ENCODE measurements at places on chromosomes 1 and 21. TPM values are rescaled to one million over a fixed set of nuclear protein-coding genes. Genes with fewer than 3 reads are reported as not detected.
A peak's percentile ranks its signal among the peaks of the same experiment; 100 is the strongest.

Gene AMY2B
- total RNA-seq: 0.60 TPM

Gene SUSD4
- total RNA-seq: 0.09 TPM

Gene RIIAD1
- total RNA-seq: not detected

DNA sequence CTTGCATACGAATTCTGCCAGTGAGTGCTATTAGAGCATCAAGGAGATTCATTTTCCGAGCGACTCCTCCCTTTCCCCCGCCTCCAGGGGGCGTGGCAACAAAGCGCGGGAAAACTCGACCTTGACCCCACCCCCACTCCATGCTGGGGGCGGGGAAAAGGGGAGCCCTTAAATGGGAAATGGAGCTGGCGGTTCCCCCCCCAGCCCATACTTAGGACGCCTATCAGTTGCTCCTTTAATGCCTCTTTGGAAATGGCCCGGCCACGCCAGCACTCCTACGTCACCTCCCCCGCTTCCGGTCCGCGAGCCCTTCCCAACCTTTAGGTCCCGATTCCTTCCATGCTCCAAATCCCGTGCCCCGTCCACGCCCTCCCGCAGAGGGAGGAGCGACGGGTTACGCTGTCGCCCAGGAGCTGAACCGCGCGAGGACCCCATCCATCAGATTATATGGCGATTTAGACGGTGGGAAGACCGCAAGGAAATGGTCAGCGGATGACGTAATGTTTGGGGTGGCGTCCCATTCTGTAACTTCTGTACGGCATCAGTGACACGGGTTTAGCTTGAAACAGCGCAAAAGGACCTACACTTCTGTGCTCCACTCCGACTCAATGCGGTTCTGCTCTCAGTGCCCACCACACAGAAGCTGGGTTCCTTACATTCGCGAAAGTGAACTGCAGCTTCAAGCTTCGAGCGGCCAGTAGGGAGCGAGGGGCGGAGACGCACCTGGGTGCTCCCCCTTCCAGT lies 702 bp upstream of the ZNF687 start:
- no peaks in the 10 kb centered on the region for H3K27me3 ChIP-seq
- H3K27ac ChIP-seq: peak overlapping the region; percentile 99
- peaks cover 22% of the 10 kb centered on the region for H3K36me3 ChIP-seq
- peaks cover 33% of the 10 kb centered on the region for H3K4me1 ChIP-seq

- H3K4me1 ChIP-seq: no peaks in the 10 kb centered on the region
Observed at GRCh38 chr1:73782901-73783300, 415.1 kb downstream of the LRRIQ3 start.

DNA sequence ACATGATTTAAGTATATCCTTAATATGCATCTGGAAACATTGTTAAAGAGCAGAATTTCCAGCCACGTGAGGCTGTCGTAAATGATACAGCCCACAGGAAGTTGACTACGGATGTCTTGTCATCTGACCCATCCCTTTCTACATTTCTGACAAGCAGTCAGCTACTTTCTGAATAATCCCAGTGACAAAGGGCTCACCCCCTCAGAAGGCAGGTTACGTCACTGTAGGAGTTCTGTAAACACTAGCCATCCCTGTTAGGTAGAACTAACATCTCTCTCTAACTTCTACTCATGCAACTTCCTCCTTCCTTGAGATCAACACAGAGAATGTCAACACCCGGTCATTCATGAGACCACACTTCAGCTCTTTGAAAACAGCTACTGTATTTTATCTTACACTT lies 259.2 kb downstream of the GREM2 start:
- no peaks in the 10 kb centered on the region for H3K27me3 ChIP-seq
- H3K4me3 ChIP-seq: no peak overlapping the region
- H3K27ac ChIP-seq: no peak overlapping the region
- no peaks in the 10 kb centered on the region for H3K4me1 ChIP-seq

DNA sequence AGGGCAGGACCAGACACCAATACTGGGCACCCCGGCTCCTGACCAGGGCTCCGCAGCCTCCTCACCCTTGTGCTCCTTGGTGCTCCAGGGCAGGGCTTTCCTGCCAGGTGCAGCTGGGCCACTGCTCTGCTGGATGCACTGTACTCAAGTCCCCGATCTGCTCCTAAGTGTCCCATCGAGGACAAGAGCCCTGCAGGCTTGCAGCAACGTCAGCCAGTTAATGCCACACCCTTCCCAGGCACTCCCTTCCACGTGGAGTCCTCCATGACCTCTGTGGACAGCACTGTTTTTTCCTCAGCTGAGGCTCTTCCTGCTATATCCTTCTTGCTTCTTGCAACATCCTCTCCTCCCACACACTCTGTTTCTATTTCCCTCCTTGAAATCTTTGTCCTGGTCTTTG lies 94.0 kb upstream of the NGF start:
- no peak overlapping the region for H3K27ac ChIP-seq
- H3K36me3 ChIP-seq: no peaks in the 10 kb centered on the region
- DNase-seq: no peak
